ENCODE measurements at places on chromosomes 4 and X.

DNA sequence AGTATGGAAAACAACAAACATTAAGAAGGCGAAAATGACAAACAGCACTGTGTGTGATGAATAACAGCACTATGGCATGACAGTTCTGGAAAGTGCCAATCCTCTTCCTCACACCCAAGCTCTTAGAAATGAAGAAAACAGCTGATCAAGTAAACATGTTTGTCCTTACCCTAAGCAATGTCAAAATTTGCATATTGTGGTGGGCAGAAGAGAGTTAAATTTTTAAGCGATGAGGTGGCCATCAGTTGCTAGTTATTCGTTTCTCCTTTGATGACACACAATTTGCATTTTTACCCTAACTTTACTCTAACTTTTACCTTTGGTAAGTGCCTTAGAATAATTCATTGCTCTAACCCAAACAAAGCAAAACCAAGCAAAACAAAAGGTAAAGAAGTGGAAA lies 8.8 kb downstream of the PROM1 start:
- DNase-seq = no peak

DNA sequence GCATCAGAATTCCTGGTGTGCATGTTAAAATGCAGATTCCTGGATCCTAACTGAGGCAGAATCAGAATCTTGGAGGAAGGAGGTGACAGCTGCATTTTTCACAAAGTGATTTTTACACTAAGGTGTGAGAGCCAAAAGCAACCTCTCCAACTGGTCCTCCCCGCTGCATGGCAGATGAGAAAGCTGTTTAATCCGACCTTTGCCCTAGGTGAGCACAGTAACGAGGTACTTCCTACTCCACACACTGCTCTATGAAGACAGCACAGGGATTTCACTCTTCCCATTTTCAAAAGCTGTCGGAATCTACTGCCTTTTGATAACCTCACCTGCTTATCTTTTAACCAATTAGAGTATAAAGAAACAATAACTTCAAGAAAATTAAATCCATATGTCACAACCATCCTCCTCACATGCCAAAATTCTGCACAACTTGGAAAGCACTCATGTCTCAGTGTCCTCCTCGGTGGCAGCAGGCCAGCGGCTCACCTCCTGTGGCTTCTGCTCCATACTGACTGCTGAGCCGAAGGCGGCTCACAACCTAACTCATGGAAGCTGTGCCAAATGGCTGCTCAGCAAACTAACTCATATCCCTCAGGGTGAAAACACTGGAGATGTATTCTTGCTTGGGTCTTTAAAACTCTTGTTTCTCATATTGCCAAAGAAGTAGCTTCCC lies 3.6 kb downstream of the CASP6 start:
- no peak for DNase-seq

GRCh38 chr4:5504486-5504885 lies 203.9 kb downstream of the EVC2 start:
- DNase-seq = no peak

- no peak for DNase-seq
These were observed 48.0 kb upstream of the MAP3K15 start for GRCh38 chrX:19563327-19563726.

DNA sequence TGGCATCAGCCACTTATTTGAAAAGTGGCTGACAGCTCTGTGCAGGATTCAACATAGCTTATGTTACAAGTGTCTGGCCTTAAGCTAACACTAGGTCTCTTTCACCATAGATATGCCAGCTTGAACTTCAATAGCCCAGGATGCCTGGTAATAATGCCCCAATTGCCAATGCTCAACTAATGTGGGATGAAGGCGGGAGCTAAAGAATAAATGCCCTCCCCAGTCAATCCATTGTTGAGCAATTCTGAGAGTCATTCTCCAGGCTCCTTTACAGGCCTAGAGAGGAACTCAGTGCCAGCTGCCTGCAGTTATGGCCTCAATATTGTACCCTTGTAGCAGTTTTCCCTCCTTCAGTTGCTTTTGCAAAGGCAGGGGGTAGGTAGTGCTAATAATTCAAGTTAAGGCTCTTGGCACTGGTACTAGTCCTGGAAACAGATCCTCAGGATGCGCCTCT lies 460.2 kb downstream of the GABRG1 start:
- no peak for DNase-seq
